ENCODE measurements at places on chromosomes 13 and 19.

DNA sequence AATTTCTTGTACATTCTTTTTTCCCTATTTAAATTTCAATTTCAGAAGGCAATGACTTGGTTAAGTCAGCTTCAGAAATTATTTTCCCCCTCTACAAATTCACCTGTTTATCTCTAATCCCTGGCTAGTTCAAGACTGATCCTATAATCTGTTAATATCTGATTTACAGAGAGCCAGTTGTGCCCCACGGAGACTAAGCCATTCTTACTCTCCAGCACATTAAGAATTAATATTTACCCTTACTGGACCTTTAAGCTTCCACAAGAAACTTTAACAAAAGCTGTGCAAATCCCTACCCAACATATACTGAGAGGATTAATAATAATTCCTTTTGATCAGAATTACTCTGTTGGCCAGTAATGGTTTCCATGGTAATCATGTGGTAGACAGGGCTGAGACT is 786.2 kb downstream of the PCDH9 start:
- DNase-seq, result no peak

DNA sequence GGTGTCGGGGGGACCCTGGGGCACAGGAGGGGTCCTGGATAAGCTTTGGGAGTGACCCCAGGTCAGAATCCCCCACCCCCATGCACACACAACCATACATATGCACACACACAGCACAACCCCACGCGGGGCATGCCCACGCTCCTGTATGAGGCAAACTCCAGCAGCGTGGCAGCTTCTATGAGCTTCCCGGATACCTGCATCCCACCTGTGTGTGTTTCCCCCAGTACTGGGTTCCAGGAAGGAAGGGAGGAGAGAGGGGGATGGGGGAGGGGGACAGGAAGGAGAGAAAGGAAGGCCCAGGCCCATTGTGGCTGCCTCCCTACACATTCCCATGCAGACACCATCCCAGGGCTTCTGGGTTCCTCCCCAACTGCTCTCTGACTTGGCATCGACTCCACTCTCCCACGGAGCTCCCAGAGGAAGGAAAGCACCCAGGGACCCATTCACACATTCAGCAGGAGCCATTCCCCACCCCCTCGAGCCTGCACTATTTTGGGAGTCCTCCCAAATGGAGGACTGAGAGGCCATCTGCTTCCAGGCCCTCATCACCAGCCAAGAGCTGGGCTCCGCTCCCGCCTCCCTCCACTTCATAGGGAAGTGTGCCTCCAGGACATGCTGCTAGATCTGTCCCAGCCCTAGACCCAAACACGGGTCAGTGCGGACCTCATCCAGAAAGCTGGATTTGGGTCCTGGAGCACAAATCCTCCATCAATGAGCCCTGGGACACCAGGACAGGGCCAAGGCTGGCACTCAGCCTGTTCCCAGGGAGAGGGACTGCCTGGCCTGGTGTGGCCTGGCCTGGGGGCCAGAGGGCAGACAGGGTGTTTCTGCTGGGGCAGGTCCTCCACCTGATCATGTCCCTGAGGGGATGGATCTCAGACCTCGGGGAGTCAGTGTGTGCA is 13.2 kb downstream of the PRR36 start:
- DNase-seq, result no peak

DNA sequence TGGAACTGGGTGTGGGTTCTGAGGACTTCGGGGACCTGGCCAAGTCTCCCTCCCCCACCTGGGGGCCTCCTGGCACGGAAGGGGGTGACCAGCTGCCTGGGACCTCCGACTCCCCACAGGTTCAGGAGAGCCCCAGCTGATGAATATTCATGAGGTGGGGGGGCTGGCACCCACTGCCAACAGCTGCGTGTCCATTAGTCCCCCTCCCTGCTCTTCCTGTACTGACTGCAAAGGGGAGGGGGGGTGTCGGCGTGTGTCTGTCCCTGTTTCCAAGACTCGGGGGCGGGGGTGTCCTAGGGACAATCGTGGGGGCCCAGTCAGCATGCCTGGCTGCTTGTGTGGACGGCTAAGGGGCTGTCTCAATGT is 10.6 kb upstream of the NFIX start:
- DNase-seq, result peak; percentile 72

DNA sequence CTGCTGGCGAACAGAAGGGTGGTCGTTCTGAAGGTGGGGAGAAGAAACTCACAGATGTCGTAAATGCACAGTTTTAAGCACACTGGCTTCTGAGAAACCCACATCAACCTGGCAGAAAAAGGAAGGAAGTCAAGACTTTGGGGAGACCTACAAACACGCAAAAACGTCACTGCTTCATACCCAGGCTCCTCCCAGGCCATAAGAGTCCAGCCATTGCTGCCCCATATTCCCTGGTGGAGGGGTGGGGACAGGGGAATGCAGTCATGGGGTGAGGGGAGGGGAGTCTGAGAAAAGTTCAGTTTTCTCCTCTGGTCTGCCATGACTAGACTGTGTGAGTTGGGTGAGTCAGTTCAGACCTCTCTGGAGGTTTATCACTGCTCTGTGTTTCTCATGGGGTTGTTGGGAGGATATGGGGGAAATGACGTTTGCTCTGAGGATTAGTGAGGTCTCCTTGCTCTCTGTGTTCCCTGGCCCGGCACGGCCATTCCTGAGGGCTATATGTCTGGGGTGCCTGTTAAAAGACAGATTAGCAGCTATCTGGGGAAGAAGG is 139.0 kb downstream of the FLT1 start:
- no peak for DNase-seq

- DNase-seq, result no peak
Observed at GRCh38 chr19:55015126-55015525, 22.9 kb downstream of the GP6 start.

GRCh38 chr13:21336609-21337349 is 122.3 kb downstream of the ZDHHC20 start:
- DNase-seq, result no peak

DNA sequence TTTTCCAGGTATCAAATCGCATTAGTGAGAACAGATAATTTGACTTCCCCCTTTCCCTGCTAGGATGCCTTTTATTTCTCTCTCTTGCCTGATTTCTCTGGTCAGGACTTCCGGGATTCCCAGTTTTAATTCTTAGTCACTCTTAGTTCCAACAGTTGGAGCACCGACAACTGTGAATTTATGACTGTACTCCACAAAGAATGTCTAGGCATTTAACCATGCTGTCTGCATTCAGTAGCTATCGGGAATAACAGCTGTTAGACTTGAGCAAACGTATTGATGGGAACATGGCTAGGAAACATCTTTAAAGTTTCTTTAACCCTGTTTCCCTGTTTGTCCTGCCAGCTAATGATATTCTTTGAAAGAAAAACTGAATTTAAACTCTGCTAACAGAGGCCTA is 14.1 kb upstream of the SPACA7 start:
- no peak for DNase-seq

DNA sequence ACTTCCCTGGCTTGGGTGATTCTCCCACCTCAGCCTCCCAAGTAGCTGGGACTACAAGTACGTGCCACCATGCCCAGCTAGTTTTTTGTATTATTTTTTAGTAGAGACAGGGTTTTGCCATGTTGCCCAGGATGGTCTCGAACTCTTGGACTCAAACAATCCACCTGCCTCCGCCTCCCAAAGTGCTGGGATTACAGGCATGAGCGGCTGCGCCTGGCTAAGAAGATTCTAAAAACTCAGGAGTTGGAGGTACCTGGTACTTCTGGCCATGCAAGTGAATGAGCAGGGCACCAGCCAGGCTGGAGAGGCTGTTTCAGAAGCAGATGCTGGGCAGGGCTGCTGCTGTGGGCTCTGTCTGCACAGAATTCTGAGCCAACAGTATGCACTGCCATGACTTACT is 6.1 kb downstream of the MZF1 start:
- DNase-seq, result no peak

DNA sequence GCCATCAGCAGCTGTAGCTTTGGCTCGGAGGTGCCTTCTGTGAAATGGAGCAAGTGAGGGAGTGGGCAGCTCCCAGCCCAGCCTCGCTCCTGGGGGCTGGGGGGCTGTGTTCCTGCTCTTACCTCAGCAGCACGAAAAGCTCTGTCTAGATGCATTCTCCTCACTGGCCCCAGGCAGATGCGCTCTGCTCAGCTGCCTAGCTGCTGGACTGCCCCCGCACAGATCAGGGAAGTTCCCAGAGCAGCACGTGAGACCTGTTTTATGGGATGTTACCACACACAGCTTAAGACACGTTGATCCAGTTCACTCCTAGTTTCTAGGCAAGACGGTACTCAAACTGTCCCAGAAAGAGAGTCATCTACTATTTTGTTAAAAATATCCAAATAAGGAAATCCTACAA is 13.6 kb downstream of the LCP1 start:
- no peak for DNase-seq

GRCh38 chr19:28468701-28469459 is 744.1 kb downstream of the UQCRFS1 start:
- DNase-seq, result peak; percentile 31

GRCh38 chr19:1754636-1755466 is 1.5 kb downstream of the ONECUT3 start:
- DNase-seq, result no peak

- no peak for DNase-seq
Observed at GRCh38 chr13:49977992-49978391, 18.9 kb upstream of the TRIM13 start.

DNA sequence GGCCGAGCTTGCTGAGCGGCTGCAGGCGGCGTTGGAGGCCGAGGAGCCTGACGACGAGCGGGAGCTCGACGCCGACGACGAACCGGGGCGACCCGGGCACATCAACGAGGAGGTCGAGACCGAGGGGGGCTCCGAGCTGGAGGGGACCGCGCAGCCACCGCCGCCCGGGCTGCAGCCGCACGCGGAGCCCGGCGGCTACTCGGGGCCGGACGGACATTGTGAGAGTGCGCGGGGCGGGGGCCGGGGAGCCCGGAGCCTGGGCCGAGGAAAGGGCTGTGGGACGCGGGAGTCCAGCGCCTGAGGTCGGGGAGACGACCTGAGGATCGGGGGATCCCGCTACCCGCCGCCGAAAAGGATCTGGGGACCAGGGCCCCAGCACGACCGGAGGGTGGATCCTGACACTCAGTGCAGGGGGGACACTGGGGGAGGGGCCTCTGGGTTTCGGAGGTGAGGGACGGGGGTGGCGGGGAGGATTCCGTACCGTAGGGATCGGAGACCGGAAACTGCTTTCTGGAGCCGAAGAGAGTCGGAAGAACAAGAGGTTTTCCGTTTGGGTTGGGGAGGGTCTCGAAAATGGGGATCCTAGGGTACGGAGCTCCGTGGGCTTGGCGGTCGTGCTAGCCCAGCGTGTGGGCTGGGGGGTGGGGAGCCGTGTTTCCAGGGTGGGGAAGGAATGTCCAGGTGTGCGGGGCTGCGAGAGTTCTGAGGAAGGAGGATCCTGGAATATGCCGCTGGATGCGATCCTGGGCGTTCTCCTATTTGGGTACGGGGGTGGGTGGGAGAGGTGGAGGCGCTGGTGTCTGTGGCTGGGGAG is 616 bp downstream of the HNRNPUL1 start:
- DNase-seq, result peak; percentile 54

- no peak for DNase-seq
Observed at GRCh38 chr19:13082192-13083007, 20.3 kb downstream of the LYL1 start.

DNA sequence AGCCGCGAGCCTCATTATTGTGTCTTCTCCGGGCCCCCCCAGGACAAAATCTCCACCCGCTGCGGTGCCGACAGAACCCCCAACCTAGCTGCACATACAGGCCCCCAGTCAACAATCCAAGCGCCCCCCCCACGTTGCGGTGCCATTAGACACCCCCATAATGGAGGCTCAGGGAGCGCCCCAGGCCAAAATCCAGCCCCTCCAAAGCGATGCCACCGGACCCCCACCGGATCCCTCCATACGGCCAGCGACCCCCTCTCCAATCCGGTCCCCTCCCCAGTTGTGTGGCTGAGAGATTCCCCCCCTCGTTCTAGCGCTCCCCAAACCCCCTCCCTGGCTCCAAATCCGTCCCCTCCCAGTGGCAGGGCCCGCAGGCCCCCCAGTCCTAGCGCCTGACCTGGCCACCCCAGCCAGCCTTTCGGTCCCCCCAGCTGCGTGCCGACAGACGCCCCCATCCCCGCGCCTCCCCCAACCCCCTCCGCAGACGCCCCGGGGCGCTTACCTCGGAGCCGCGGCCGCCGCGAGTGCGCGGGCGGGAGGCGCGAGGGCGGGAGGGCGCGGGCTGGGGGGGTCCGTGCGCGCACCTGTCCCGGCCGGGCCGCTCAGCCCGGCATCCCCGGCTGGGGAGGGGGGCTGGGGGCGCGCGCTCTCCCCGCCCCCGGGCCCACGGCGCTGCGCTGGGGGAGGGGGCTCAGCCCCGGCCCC is 21.6 kb upstream of the SEMA6B start:
- no peak for DNase-seq

DNA sequence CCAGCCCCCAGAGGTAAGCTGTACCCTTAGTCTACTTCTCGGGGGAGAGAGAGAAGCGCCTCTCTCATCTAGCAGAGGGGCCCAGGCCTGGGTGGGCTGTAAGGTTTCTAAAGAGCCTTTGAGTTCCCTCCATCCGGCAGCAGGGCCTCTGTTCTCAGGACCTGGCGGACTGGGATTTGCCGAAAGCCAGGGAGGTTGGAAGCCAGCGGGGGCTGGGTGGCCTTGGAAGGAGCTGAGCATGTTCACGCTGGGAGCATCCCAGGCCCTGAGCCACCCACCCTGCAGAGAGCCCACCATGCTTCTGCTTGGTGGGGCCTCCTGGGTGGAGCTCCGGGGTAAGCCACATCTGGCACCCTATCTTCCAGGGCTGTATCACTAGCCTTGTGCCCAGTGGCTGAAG is 7.8 kb downstream of the SLC7A10 start:
- DNase-seq, result no peak
